Kasumi-1 (cell line): ENCODE measurements at places on chromosomes 1 and 21.

DNA sequence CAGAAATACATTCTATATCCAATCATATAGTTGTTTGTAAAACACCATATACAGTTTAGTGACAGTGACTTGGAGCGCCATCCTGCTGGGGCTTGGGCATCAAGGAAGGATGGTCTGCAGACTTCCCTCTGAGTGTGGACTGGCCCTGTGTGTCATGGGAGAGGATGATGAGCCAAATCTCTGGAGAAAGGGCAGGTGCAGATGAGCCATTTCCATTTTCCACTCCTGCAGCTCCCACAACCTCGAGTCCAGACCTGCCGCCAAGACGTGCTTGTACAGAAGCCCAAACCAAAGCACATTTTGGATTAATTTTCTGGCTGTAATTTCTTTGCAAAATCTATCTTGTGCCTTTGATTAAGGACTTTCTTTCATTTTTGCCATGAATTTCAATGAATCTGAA lies 48.3 kb upstream of the SLC22A15 start:
- DNase-seq, result no peak

- no peak for DNase-seq
Observed at GRCh38 chr21:44778499-44778911, 23.1 kb downstream of the UBE2G2 start.

- no peak for DNase-seq
Observed at GRCh38 chr1:204880906-204881305, 10.2 kb downstream of the NFASC start.

GRCh38 chr1:225768662-225769426 lies 8.8 kb upstream of the SRP9 start:
- no peak for DNase-seq

DNA sequence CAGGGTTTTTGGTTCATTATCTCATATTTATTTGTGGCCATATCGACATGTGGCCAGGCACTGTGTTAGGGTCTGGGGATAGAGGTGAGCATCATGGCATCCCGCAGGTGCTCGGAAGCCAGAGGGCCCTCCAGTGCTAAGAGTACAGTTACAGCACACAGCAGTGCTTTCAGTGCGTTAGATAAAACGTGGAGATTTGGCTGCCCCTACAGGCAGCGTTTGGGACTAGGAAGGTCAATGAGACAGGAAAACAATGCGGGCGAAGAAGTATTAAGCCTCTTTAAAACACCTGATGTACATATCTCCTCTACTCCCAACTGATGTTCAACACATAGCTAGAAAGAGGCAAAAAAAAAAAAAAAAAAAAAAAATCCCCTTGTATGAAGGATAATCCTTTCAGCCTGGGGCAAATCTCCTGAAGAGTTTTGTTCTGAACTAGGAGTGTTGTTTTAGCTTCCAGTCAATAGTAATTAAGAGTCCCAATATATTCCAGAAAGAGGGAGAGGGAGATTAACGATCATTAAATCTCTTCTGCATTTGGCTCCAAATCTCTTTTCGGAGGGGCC lies 80.1 kb downstream of the CAPZB start:
- DNase-seq, result no peak

- DNase-seq, result no peak
Observed at GRCh38 chr1:231983588-231984193, 357.1 kb downstream of the DISC1 start.

DNA sequence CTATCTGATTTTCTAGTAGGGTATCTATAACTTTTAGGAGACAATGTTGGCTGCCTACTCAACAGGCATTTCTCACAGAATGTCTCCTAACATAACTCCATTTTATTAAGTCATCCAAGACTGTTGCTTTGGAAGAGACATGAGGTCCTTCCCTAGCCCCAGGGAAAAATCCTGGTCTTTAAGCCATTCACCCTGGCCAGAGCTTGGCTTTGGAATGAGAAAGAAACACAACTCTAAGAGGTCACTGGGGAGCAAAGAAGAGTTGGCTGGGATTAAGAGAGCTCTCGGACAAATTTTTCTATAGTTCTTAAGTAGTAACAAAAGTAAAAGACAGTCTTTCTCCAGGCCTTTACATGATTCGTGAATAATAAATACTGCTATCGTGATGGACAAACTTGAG lies 57.9 kb downstream of the PCNX2 start:
- DNase-seq, result no peak

GRCh38 chr1:54624466-54625464 lies 1.4 kb upstream of the FAM151A start:
- no peak for DNase-seq
